ENCODE measurements at places on chromosomes 5 and 9. TPM values are rescaled to one million over a fixed set of nuclear protein-coding genes. Genes with fewer than 3 reads are reported as not detected.

The INSL6 gene
- total RNA-seq, result not detected

The PPP2R2B gene
- 0.40 TPM for total RNA-seq

The MUSK gene
- total RNA-seq, result not detected

The PCDHGA8 gene
- total RNA-seq, result not detected

The KCNN2 gene
- not detected for total RNA-seq

The WNT8A gene
- total RNA-seq, result not detected

GRCh38 chr9:36017278-36017677 is 19.4 kb upstream of the RECK start:
- H3K4me1 ChIP-seq, result no peaks in the 10 kb centered on the region
- no peak for DNase-seq
- H3K36me3 ChIP-seq, result no peaks in the 10 kb centered on the region
- H3K4me3 ChIP-seq, result no peak overlapping the region
- no peak overlapping the region for H3K27ac ChIP-seq

GRCh38 chr5:102666164-102666946 is 88.8 kb upstream of the PAM start:
- no peak overlapping the region for H3K27ac ChIP-seq
- no peak overlapping the region for H3K4me3 ChIP-seq
- H3K36me3 ChIP-seq, result no peaks in the 10 kb centered on the region
- H3K27me3 ChIP-seq, result peaks cover 8% of the 10 kb centered on the region

GRCh38 chr5:139151902-139152301 is 46.3 kb downstream of the SIL1 start:
- no peak overlapping the region for H3K4me3 ChIP-seq
- peaks cover 19% of the 10 kb centered on the region for H3K4me1 ChIP-seq
- H3K36me3 ChIP-seq, result no peaks in the 10 kb centered on the region

GRCh38 chr5:108788142-108788541 is 40.4 kb downstream of the FER start:
- H3K36me3 ChIP-seq, result peaks cover 13% of the 10 kb centered on the region
- no peaks in the 10 kb centered on the region for H3K27me3 ChIP-seq
- H3K4me1 ChIP-seq, result peaks cover 11% of the 10 kb centered on the region
- no peak for DNase-seq
- no peak overlapping the region for H3K27ac ChIP-seq
- no peak overlapping the region for H3K4me3 ChIP-seq

GRCh38 chr5:109826426-109826825 is 136.7 kb downstream of the MAN2A1 start:
- H3K4me1 ChIP-seq, result peaks cover 2% of the 10 kb centered on the region
- DNase-seq, result no peak
- no peak overlapping the region for H3K4me3 ChIP-seq
- H3K27me3 ChIP-seq, result no peaks in the 10 kb centered on the region
- no peak overlapping the region for H3K27ac ChIP-seq

- peak; percentile 58 for DNase-seq
- H3K36me3 ChIP-seq, result peaks cover 17% of the 10 kb centered on the region
- H3K4me3 ChIP-seq, result peak overlapping the region; percentile 77
These were observed 1.0 kb upstream of the NTMT1 start for GRCh38 chr9:129624947-129625346.

- H3K36me3 ChIP-seq, result peaks cover 3% of the 10 kb centered on the region
- H3K27me3 ChIP-seq, result no peaks in the 10 kb centered on the region
- peaks cover 8% of the 10 kb centered on the region for H3K4me1 ChIP-seq
- peak overlapping the region; percentile 39 for H3K4me3 ChIP-seq
- DNase-seq, result peak; percentile 89
These were observed 40.6 kb upstream of the SAP30L start for GRCh38 chr5:154405078-154405792.

DNA sequence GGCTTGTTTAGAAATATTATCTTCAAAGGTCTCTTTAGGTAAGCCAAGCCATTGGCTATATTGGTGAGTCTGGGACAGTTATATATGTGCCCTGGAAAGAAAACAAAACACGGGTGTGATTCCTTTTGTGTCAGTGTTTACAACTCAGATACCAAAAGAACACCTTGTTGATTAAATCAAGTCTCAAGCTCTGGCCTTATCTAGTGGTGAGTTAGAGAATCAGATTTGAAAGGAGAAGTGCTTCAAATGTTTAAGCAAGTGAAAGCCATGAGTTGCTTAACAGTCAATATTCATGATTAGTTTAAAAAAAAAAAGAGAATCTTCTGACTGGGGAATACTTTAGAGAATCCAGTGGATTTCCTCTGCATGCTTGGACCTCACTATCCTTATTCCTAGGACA is 68.3 kb downstream of the IQGAP2 start:
- H3K36me3 ChIP-seq, result peaks cover 29% of the 10 kb centered on the region
- peak overlapping the region; percentile 75 for H3K27ac ChIP-seq
- no peak for DNase-seq
- no peaks in the 10 kb centered on the region for H3K27me3 ChIP-seq

- H3K27ac ChIP-seq, result no peak overlapping the region
- DNase-seq, result no peak
- no peaks in the 10 kb centered on the region for H3K36me3 ChIP-seq
- H3K27me3 ChIP-seq, result peaks cover 5% of the 10 kb centered on the region
These were observed 89.7 kb downstream of the DAP start for GRCh38 chr5:10671041-10672008.

DNA sequence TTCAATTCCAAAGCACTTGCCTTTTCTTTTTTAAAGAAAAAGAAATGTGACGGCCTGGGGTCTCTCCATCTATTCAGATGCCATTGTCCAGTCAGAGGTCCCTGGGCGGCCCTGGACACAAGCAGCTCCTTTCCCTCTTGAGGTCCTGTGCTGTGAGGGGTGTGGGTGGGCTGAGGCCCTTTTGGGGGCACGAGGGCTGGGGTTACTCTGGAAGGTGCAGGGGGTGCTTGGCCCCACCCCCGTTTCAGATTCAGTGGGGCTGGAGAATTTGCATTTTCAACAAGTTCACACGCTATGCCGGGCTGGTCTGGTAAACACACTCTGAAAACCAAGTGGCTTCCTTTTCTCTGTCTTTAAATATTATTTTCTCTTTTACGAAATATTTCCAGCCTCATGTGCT is 91.4 kb upstream of the PHYKPL start:
- no peak overlapping the region for H3K27ac ChIP-seq
- no peak for DNase-seq
- no peaks in the 10 kb centered on the region for H3K4me1 ChIP-seq
- no peaks in the 10 kb centered on the region for H3K36me3 ChIP-seq

- H3K27ac ChIP-seq, result no peak overlapping the region
- H3K36me3 ChIP-seq, result peaks cover 3% of the 10 kb centered on the region
- H3K4me1 ChIP-seq, result no peaks in the 10 kb centered on the region
- DNase-seq, result no peak
- H3K4me3 ChIP-seq, result no peak overlapping the region
These were observed 38.3 kb downstream of the BICD2 start for GRCh38 chr9:92726348-92726747.

DNA sequence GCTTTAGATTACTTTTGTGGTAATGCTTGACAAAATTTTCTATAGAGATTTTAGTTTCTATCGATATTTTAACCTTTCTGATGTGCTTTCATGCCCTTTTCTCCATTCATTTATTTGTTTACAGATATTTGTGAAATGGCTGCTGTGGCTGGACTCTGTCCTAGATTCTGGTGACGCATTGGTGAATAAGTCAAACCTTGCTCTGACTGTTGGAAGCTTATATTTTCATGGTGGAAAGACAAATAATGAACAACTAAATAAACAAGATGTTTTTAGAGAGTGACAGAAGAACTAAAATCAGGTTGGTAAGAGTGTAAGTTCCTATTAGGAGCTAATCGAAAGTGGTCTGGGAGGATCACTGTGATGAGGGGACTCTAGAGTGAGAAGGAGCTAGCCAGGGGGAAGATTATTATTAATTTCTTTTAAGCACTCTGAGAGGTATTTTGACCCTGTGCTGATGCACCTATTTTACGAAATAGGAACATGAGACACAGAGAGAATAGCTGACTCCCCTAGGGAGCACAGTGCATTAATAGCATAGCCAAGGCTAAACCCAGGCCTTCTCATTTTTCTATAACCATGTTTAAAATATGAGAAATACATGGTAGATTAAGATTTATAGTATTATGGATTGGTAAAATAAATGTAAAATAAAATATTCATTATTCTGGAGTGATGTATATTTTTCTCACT is 411.9 kb upstream of the ARRDC3 start:
- no peaks in the 10 kb centered on the region for H3K36me3 ChIP-seq
- no peak overlapping the region for H3K27ac ChIP-seq
- DNase-seq, result no peak
- no peaks in the 10 kb centered on the region for H3K27me3 ChIP-seq

DNA sequence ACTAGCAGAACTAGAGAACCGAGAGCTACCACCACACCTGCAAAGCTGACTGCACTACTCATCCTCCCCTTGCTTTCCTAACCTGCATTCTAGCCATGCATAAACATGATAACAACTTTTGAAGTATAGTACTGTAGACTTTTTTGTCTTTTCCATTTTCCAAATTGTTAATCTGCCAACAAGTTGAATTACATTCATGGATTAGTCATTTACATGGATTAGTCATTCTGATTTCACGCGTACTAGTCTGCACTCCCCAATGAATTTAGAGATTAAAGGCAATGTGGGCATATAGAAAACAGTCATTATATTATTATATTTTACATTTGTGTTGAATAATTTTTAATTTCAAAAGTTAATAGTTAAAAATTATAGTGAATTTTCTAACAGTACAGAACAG is 81.4 kb downstream of the EDIL3 start:
- no peak overlapping the region for H3K4me3 ChIP-seq
- H3K27ac ChIP-seq, result no peak overlapping the region
- no peak for DNase-seq
- no peaks in the 10 kb centered on the region for H3K36me3 ChIP-seq
- no peaks in the 10 kb centered on the region for H3K27me3 ChIP-seq

- no peaks in the 10 kb centered on the region for H3K36me3 ChIP-seq
- DNase-seq, result no peak
- H3K27me3 ChIP-seq, result peaks cover 2% of the 10 kb centered on the region
These were observed 206.7 kb downstream of the FAM114A2 start for GRCh38 chr5:153831973-153832372.

- peak overlapping the region; percentile 92 for H3K27ac ChIP-seq
- H3K27me3 ChIP-seq, result no peaks in the 10 kb centered on the region
- H3K36me3 ChIP-seq, result peaks cover 26% of the 10 kb centered on the region
These were observed 695 bp upstream of the SNAPC3 start for GRCh38 chr9:15421990-15422371.
